ENCODE measurements at places on chromosomes 11 and 22.

DNA sequence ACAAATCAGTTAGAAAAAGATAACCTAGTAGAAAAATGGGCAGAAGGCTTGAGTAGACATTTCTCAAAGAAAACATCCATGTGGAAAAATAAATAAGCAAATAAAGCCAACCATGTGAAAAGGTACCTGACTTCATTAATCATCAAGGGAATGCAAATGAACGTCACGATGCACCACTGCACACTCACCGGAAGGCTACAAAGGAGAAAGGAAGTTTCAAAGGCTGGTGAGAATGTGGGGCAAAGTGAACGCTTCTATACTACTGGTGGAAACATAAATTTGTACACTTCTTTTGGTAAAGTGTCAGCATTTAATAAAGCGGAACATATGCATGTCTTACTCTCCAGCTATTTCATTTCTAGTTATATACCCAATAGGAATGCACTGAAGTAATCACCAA, 166.8 kb downstream of the CSNK2A3 start:
- no peak for DNase-seq

GRCh38 chr11:12695873-12696272, 21.7 kb downstream of the TEAD1 start:
- DNase-seq = no peak

DNA sequence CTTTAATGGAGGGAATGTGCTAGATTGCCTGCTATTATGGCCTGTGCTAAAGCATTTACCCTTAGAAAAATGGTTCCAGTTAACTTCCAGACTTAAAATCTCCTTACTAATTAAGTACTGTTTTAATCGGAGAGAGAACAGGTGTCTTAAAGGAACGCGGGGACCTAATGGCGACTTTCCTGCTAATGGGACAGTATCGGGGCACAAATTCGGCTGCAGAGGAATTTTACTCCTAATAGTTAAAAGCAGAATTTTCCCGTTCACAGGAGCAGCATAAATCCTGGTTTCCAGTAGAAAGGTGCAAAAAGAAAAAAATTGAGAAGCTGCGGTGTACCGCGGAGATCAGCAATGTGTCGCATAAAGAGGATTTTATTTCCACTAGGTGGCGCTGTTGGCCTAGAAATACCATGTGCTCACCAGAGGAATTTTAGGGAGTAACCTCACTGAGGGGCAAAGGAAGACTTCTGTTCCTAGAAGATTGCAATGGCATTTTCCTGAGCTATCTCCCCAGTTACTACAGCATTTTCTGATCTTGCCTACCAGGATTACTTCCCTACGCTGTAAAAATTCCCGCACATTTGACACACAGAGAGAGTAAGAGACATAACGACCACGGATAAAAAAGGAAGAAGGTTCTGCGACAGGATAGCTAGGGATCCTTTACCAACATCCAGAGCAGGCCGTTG, 44.5 kb downstream of the ZNF280B start:
- DNase-seq = peak; percentile 59

GRCh38 chr22:42792909-42793847, 63.9 kb downstream of the ARFGAP3 start:
- no peak for DNase-seq

DNA sequence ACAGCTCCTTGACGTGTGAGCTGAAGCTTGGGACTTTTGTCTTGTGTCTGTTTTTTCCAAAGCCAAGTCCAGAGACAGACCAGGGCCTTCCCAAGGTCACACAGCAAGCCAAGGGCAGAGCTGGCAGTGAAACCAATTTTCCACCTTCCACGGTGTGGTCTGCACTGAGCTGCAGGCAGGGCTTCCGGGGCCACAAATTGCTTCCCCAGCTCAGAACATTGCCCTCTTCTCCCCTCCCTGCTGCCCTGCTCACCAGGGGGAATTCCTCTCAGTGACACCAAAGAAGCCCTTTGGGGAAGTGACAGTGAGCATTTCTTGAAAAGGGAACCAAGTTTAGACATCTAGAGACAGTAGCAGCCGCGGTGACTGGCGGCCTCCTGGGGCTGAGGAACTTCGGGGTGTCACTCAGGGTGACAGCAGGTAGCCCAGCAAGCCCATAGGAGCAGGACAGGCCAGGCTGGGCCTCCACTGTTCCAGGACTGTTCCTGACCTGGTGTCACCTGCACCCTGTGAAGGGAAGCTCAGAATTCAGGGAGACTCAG, 9.2 kb downstream of the FXYD2 start:
- DNase-seq = no peak
